Metanephros (tissue), 2 donors: ENCODE measurements at places on chromosomes 11 and 22. TPM values are rescaled to one million over a fixed set of nuclear protein-coding genes. Genes with fewer than 3 reads are reported as not detected.

CCDC116 gene
- total RNA-seq, result 0.35 TPM

SMC1B gene
- not detected for total RNA-seq

CLCF1 gene
- total RNA-seq, result 3.5 TPM

CCDC87 gene
- total RNA-seq, result 0.23 TPM

TIMM10 gene
- 26.3 TPM for total RNA-seq

DBX1 gene
- total RNA-seq, result not detected

CAPRIN1 gene
- total RNA-seq, result 231 TPM

KLHL35 gene
- 1.9 TPM for total RNA-seq

IL10RA gene
- total RNA-seq, result 12.3 TPM

OR52I2 gene
- not detected for total RNA-seq

SREBF2 gene
- 57.2 TPM for total RNA-seq
